ENCODE measurements at places on chromosomes 7 and 10.

DNA sequence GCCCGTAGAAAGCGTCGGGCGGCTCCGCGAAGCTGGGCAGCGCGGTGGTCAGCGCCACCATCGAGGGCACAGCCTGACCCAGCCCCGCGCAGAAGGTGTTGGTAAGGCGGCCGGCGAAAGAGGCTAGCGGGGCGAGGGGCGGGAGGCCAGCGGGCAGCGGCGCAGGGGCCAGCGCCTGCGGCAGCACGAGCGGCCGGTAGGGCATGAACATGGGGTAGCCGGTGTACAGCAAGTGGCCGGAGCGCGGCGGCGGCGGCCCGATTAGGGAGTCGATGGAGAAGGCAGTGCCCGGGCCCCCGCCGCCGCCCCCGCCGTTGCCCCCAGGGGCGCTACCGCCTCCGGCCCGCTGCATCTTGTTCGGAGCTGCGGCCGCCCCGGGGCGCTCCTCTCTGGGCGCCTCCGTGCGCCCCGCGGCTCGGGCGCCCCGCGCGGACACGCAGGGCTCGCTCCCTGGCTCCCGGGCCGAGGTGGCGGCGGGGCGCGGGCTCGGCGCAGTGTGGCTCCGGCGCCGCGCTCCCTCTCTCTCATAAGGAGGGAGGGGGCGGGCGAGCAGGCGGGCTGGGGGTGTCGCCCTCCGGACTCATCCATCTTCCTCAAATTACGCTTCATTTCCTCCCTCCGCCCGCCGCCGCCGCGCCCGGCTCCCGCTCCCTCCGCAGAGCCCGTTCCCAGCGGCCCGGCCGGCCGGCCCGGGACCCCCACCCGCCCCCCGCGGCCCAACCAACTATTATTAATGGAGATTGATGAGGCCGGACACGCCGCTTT, at the start of gene GBX1:
GBX1 (minus strand) TSS at position 498 of the 765 bp plus-strand sequence; CDS start at position 352, 146 bp downstream.
- no peak for DNase-seq

DNA sequence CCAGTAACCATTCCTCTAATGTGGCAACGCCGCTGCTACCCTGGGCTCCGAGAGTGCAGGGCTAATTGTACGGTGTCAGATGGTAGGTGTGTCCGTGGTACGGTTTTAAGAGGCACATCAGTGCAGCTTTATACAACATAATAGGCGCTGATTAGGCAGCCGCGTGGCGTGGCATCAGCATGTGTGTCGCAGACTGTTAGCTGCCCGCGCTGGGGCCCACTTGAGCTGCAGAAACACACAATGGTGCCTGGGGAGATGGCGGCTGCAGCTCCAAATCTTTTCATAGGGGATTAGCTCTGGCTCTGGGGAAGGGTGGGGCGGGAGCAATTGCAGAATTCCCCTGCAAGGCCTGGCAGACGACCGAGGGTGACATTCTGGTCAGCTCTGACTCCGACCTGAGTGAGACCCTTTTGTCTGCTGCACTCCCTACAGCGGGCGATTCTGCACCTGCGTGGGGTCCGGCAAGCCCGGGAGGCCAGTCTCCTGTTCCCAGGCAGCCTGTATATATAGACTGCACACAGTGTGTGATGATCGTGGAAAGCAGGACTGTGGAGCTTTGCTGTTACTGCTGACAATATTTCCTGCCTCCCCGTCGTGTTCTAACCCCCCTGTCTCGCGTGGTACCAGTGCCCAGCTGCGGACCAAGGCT, 722.7 kb upstream of the CELF2 start:
- DNase-seq, result no peak

- DNase-seq, result no peak
Observed at GRCh38 chr10:637221-637620, 52.2 kb downstream of the DIP2C start.

GRCh38 chr7:113710310-113711096, 208.3 kb downstream of the PPP1R3A start:
- no peak for DNase-seq

GRCh38 chr10:86961481-86962091, 3.2 kb downstream of the SNCG start:
- DNase-seq, result no peak

GRCh38 chr7:120933475-120933874, 17.1 kb upstream of the ING3 start:
- no peak for DNase-seq

DNA sequence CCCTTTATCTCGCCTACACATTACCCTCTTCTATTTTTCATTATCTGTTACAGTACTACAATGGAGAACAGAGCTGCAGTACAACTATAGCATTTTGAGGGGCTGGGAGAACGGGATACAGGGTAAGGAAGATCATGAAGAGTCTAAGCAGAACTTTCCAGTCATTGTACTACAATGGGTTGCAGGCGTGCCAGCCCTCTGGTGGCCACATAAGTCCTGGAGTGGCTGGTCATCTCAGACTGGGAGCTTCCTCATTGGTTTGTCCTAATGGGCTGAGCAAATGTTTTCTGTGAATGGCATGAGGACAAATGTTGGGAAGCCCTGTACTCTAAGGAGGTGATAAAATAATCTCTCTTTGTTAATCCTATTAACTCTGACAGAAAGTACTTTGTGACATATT, 33.0 kb downstream of the TMEM106B start:
- no peak for DNase-seq

DNA sequence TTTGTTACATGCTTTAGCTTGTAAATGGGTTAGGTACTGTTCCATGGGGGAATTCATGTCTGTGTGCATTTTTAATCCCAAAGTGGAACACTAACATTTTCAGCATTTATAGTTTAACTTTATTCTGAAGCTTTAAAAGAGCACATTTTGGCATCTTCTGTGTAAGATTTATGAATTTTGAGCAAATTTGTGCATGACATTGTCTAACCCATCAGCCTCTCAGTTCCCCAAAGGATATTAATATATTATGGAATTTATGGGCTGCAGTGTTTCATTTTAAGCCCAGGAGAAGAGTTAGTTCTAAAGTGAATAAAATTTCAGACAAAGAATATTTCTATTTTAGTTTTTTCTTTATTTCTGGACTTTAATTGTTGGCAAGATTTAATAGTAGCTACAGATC, 421.4 kb downstream of the PLXDC2 start:
- DNase-seq, result no peak

GRCh38 chr7:149770728-149771636, 2.4 kb downstream of the ZNF467 start:
- DNase-seq, result no peak

DNA sequence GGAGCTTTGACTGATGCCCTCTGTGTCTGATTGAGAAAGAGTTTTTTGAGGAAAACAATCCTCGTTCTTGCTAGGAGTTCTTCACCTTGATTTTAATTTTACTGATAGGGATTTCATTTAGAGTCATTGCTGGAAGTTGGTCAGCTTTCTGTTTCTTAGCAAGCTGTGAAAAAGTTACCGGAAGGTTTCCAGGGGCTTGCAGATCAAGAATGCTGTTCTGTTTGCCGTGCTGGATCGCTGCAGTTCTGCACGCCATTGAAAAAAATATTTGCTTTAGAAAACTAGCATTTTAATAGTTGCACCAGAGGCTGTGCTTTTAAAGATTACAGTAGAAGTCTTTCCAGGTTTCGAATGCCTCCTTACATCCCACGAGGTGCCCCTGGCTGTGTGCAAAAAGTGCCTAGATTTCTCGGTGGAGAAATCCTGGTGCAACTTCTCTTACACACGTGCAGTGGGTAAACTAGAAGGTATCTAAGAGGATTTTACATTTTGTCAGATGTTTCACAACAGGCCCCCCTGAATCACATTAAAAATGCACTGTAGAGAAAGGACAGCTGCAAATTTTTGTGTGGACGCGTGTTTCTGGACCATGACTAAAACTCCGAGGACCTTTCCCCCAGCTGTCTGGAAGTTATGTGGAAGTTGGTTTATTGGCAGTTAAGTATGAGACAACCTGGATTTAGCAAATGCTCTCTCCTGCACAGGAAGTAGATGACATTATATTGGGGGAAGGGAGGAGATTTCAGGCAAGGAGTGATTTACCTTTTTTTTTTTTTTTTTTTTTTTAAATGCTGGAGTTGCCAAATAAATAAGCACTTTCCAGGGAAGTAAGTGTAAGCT, 5.8 kb downstream of the TCF7L2 start:
- DNase-seq, result no peak

GRCh38 chr7:95772298-95772770, at the start of gene DYNC1I1:
TSS of gene DYNC1I1 (plus strand) at chr7:95772554. CDS start at chr7:95804730, 32,176 bp downstream.
- no peak for DNase-seq

DNA sequence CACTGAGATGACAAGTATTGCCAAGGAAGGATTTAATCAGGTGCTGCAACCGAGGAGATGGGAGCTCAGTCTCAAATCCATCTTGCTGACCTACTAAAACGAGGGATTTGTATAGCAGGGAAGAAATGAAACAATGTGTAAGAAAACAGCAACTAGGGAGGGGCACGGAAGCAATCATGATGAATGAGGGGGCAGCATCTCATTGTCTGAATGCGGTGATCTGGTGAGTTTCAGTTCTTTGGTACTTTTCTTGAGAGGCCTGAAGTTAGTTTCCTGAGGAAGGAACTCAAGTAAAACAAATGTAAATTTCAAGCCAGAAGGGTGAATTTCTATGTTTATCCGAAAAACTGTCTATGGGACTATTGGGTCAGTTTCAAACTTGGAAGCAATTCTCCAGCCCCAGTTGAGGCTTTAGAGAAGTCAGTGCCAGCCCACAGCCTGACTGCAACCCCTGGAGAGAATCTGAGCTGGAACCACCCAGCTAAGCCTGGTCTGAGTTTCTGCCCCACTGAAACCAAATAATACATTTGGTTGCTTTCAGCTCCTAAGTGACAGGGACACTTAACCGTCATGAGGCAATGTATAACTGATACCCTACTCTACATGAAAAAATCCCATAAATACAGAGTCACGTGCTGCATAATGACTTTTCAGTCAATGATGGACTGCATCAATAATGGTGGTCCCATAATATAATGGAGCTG, 45.8 kb upstream of the TNS3 start:
- no peak for DNase-seq

DNA sequence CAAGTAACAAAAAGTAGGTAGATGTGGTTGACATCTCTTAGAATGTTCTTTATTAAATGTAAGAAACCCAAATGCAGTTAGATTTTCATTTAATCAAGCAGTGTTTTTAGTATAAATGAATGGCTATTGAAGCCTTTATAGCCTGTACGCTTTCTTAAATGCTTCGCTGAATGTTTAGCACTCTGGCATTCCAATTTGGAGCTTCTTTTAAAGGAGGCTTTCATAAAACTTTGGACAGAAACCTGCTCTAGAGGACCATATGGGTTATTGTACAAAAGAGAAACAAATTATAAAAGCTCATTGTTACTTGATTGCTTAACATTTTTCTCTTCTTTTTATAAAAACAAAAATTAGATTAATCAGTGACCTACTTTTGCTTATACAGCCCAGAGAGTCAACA, 59.5 kb downstream of the KCND2 start:
- DNase-seq, result no peak

DNA sequence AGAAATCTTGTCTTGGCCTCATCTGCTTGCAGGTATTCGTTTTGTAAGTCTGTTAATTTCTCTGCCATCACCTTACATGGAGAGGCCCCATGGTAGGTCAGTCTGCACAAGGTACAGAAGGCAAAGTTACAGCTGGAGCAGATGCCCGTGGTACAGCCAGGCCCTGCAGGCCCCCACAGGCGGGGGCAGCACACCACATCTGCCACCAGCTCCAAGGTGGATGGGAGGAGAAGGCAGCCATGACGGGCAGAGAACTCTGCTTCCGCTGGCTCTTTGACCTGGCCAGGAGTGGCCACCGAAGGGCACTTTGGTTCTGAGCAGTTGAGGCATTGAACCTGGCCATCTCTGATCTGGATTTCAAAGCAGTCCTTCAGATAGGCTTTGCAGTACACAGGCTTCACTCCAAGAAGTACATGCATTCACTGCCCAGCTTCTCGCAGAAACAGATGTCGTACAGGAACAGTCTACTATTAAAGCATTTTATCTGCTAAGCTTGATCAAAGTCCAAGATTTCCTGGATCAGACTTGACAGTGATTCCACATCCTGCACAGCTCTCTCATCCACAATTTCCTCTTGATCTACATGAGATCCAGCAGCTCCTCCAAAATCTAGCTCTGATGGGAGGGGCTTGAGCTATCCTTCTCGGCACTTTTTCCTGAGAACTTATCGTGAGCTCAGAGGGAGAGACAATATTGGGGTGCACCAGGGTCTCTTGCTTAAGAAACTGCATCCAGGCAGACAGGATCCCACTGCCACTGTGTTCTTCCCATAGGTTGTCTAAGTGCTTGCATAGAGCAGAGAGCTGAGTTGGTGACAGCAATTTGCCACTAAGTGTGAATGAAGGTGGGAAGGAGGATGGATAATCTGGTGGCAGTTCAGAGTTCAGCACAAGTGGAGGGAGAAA, 120.7 kb downstream of the TRRAP start:
- no peak for DNase-seq

GRCh38 chr10:68647672-68648341, 73.2 kb upstream of the CCAR1 start:
- no peak for DNase-seq

- no peak for DNase-seq
Observed at GRCh38 chr10:43230909-43231522, 35.8 kb downstream of the RASGEF1A start.

DNA sequence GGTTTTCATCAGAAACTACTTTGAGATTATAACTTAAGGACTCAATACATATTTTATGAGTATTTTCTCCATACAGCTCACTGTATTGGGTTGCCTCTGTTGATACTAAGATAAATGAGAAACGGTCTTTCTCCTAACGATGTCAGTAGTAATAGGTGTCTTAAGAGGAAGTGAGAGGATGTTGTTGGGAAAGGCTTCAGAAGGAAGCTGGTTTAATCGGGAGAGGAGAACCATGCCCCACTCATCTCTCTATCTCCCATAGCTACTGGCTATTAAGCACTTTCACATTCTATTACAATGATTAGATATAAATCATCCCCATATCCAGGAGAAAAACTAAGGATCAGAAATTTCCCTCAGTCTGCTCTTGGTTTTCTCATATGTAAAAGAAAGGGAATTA, 2.0 kb downstream of the CLEC5A start:
- no peak for DNase-seq

- no peak for DNase-seq
Observed at GRCh38 chr7:22470981-22471380, 29.0 kb downstream of the STEAP1B start.

GRCh38 chr10:78982726-78983125, 86.0 kb upstream of the ZMIZ1 start:
- DNase-seq, result no peak

DNA sequence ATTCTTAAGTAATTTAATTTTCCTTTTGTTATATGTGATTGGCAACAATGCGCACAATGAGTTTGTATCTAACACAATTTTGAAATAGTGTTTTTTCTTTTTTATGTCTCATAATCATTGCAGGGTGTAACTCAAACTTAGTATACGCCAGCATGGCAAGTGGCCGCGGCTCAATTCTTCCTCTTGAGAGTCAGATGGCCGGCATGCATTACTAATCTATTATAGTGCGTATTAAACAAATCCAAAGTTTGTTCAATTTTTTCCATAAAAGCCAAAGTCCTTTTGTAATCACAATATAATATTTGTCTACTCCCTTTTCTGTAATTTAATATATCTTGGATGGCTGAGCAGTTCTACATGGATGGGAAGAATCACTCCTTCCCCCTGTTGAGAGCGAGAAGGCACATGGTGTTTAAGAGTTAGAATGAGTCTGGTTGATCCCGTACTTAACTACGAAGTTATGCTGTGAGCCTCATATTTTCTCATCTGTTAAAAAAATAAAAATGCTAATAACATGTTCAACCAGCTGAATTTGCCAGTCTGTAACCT, 12.7 kb downstream of the EPDR1 start:
- DNase-seq, result no peak
